ENCODE measurements at places on chromosomes 4 and X.

GRCh38 chrX:108468486-108468885 is 28.8 kb downstream of the COL4A5 start:
- DNase-seq: no peak

DNA sequence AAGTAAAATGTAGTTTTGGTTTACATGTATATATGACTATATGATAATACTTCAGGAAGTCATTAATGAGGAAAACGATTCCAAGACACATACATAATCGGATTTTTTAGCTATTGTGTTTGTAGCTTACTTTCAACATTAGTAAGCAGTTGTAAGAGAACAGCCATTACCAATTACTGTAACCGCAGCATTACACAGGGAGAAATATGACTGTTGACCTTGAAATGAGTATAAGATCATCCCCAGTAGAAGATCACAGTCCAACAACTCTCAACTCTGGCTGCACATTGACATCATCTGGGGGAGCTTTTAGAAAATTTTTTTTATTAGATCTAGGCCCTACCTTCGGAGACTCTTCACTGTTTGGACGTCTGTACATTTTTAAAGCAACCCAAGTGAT is 762.0 kb upstream of the MAGEB2 start:
- DNase-seq: no peak

GRCh38 chr4:120704538-120704937 is 218.0 kb downstream of the PRDM5 start:
- no peak for DNase-seq

DNA sequence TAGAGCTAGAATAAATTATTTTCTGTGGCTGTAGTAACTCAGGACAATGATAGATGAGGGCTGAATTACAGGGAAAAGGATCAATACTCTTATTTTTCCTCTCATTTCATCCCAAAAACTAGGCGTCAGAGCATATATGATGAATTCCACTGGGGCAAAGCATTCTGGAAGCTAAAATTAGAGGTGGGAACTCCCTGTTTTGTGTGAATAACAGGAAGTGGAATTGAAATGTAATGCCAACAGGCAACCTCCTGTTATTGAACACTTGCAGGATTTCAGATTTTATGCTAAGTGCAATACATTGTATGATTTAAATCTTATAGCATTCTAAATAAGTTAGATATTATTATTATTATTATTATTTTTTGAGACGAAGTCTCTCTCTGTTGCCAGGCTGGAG is 20.9 kb downstream of the HSD17B11 start:
- no peak for DNase-seq

DNA sequence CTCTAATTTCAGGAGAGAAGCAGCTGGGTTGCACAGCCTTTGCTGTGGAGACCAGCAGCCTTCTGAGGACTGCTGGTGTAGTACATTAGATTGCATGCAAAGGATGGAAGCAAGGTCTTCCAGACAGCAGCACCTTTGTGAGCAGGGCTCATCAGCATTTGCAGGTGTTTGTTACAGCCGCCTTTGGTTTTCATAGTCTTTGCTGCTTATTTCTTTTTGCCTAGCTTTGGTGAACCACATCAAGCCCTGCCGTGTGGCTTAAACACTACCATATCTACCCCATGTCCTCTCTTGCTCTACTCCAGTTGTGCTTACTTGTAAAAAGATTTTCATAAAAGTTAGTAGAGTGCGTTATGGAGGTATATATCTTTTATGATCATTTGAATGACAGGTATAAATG is 57.5 kb downstream of the MTM1 start:
- no peak for DNase-seq

DNA sequence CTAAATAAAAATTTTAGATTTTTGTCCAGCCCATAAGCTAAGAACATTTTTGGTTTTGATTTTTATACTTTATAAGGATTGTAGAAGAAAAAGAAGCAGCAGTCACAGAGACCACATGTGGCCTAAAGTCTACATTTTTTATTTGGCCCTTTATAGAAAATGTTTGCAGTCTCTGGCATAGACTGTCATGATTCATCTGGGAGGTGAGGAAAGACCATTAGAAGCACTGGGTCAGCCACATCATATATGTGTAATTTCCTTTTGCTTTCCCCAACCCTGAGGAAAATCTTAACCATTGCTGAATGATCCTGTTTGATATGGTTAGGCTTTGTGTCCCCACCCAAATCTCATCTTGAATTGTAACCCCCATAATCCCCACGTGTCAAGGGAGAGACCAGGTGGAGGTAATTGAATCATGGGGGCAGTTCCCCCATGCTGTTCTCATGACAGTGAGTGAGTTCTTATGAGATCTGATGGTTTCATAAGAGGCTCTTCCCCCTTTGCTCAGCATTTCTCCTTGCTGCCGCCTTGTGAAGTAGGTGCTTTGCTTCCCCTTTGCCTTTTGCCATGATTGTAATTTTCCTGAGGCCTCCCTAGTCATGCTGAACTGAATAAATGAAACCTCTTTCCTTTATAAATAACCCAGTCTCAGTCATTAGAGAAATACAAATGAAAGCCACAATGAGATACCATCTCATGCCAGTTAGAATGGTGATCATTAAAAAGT is 12.1 kb upstream of the COPS4 start:
- no peak for DNase-seq

DNA sequence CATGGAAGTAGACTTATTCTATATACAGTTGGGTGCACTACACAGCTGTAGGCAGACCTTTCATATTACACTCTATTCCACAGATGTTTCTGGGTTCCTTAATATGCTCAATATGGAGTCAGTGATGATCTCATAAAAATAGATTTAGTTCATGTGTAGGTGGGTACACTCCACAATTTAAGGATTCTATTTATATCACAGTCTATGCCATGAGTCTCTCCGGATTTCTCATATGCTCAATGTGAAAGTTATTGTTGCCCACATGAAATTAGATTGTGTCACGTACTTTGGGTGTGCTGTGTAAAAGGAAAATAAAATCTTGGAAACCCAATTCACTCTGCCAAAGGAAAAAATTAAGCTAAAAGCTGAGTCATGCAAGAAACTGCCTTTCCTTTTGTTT is 32.5 kb upstream of the TASL start:
- no peak for DNase-seq

All from NCI-H1694 treated with DMSO at 0.1 percent for 48 hours (cell line).